Stimulated activated CD4-positive, alpha-beta T cell treated with anti-CD3 and anti-CD28 coated beads, Interleukin-1b, Interleukin-23, amount 100 ng/mL, for 4 hours (primary cell): ENCODE measurements at places on chromosomes 2 and 18.

- DNase-seq: no peak
Observed at GRCh38 chr18:12463191-12463590, 55.5 kb downstream of the PRELID3A start.

DNA sequence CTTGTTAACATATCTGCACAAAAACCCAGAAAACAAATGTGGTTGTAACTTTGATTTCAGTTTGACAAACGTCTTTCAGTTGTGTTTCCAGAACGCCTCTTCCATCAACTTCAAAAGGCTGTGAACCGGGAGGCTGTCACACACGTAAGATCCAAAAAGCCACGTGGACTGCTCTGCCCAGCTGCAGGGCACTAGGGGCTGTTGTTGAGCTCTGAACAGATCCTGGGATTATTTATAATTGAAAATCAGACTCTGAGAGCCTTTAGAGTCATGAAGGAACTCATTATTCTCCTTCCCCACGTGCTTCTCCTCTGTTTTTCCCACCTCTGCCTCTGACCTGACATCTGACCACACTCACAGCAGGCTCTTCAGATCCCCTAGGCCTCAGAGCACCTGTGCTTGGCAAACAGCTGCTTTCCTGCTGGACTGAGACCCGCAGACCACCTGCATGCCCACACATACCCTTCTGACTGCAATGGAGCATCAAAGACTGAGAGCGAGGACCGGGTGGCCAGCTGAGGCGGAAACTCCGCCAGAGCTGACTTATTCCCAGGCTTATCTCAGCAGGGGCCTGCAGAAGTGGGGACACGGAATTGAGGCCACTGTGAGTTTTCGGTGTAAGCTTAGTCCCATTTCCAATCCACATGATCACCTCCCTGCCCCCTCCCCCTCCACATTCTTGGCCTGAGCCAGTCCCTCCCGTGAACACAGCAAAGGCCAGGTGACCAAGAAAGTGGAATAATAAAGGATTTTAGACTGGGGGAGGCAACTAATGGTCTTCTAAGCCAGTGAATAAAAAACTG, 114.8 kb downstream of the ATL2 start:
- no peak for DNase-seq

GRCh38 chr2:88254437-88255091, 84.4 kb downstream of the THNSL2 start:
- no peak for DNase-seq

DNA sequence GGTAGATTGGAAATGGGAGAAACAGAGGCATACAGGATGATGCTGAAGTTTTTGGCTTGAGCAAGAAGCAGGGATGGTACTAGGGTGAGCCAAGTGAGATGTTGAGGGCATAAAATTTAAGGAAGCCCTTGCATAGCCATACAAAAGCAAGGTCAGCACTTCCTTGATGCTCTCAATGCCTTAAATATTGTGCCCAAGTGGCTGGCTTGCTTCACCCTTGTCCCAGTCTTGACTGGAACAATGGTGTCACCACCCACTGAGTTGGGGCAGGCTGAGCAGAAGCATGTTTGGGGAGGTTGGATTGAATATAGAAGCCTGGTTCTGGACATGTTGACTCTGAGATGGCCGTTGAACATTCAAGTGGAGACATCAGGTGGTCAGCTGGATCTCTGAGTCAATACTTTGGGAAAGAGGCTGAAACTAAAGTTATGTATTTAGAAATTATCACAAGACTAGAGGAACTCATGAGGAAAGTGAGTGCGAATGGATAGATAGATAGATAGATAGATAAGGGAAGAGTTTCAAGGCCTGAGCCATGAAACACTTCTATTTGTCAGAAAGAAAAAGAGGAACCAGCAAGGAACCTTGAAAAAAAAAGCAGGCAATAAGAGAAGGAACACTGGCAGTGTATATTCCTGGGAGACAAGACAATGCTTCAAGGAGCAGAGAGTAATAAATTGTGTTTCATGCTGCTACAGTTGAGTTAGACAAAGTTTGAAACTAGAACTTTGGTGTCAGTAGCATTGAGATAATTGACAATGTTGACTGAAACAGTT, 43.0 kb upstream of the HNMT start:
- DNase-seq: no peak

DNA sequence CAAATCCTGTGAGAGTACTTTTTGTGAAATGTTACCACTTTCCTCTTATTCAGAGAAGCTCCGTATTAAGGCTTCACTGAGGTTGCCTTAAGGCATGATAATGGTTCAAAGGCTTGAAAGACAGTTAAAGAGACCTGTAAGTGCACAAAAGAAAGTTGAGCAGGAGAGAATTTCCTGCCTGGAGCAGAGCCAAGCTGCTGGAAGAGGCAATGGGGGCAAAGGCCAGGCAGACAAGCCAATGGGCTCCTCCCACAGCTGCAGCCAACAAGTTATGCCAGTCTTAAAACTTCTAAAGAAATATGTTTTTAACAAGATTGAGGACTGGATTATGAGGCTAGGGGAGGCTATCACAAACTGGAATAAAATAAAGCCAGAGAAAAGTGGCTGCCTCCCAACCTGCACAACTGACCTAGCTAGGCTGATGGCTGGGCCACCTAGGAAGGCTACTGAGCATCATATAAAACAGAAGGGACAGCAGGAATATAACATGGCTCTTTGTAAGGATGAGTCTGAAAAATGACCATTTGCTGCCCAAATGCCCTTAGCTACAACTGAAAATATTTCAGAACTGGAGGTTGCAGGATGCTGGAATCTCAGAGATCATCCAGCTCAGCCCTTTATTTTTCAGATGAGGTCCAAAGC, 2.1 kb downstream of the IL1B start:
- DNase-seq: no peak

GRCh38 chr2:25160376-25160775, 8.0 kb downstream of the POMC start:
- no peak for DNase-seq
